ENCODE measurements at places on chromosomes 5 and 9.

- no peak for DNase-seq
Observed at GRCh38 chr9:99365233-99365980, 143.3 kb downstream of the SEC61B start.

DNA sequence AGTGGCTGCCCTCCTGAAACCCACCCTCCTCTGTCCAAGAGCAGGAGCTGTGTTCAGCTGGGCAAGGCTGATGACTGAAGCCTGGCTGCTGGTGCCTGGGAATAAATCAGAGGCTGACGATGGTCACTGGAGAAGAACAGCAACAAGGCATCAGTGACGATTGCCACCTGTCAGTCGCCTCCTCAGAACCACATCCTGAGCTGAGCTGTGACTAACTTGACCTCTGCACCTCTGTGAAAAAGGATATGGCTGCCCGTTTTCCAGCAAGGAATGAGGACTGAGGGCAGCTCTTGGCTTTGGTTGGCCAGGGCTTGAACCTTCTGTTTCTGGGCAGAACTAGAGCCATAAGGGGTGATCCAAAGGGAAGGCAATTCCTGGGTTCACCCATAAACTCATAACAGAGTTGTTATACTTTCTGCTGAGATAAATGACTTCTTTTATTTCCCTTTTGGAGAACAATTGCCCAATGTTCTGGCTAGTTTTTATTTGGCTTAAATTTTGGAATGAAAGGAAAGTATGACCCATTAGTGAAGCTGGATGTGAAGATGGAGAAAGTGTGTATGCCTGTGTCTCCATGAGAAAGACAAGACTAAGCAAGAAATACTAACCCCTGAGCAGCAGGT, 40.1 kb downstream of the TRIP13 start:
- DNase-seq: no peak

GRCh38 chr5:128216860-128217531, 133.4 kb downstream of the SLC12A2 start:
- no peak for DNase-seq

GRCh38 chr9:86670536-86670935, 276.8 kb downstream of the GAS1 start:
- DNase-seq: no peak

DNA sequence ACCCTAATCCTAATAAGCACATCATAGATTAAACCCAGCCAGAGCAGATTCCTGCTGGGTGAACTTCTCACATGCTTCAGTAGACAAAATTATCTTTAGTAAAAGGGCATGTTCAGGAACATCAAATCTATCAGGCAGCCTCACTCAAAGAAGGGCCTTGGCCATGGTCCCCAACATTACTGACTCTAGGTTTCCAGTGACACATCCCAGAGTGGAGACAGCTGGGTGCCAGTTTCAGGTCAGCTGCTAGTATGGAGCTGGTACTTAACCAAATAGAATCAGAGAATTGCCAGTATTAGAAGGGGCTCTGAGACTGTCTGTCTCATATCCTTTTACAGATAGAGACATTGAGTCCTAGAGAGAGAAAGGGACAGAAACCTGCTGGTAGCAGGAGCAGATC, 44.1 kb upstream of the GALNT10 start:
- no peak for DNase-seq

DNA sequence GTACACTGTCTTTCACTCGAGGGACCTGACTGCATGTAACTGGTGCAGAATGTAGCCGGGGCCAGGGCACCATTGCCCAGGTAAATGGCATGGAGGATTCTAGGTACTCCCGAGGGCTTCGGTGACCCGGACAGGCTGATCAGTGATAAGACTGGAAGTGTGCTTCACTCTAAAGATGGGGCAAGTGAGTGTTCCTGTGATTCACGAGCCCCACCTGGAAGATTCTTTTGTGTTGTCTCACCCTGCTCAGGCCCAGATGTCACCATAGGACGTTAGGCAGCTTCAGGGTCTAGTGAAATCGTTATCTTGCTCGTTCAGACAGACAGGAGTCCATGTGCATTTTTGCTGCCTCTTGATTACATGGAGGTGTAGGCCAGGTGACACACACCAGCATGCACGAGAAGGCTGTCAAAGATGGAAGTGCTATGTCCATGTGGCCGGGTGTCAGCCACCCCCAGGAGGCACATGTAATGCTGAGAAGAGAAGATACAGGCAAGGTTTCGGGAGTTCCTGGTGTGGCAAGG, 73.9 kb downstream of the WNK2 start:
- DNase-seq: peak; percentile 13

DNA sequence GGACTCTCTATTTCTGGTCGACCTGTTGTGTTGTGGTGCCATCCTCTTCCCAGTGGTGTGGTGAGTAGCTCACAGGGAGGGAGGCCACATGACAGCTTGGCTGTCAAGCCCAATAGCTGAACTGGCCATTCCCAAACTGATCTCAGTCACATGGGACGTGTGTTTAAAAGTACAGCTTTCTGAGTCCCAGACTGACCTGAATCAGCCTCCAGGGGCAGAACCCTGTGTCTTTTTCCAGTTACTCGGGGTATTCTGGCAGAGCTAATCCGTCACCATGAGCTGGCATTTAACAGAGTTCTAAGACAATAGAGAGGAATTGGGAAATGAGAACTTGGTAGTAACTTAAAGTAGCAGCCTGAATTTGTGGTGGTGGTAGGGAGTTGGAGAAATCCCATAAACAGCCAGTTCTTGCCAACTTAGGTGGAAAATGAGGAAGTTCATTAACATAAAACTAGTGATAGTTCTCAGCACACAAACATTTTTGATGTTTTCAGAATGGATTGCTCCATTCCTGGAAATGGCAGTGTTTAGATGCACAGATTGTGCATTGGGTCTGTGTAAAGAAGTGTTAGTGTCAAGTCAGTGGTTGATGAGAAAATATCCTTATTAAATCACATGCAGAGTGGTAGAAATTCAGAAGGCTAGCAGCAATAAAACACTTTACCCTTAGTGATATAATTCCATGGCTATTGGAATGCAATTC, 50.9 kb downstream of the GPR107 start:
- no peak for DNase-seq

GRCh38 chr5:163770625-163771024, 265.2 kb downstream of the MAT2B start:
- DNase-seq: no peak
